ENCODE measurements at places on chromosomes 4 and X. TPM values are rescaled to one million over a fixed set of nuclear protein-coding genes. Genes with fewer than 3 reads are reported as not detected.

DNA sequence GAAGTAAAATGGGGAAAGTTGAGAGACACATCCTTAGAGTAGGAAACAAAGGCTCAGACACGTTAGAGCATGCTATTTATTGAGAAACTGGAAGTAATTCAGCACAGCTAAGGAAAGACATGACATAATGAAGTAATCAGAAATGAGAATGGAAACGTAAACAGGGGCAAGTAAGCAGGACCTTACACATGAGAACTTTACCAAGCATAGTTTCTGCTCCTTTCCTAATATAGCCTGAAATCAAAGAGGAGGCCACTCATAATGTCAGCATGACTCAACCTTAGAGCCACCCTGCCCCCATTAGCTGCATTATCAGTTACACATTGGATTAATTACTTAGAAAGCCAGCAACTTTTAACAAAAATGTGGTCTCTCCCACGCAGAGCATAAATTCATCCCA, 558.3 kb upstream of the GRIA3 start:
- no peak for DNase-seq

GRCh38 chr4:5218376-5219069, 167.2 kb downstream of the STK32B start:
- DNase-seq: no peak

The PHKA2 gene
- 7.4 TPM for total RNA-seq

GRCh38 chrX:153333266-153333665, 687 bp upstream of the ZNF275 start:
- DNase-seq: no peak

DNA sequence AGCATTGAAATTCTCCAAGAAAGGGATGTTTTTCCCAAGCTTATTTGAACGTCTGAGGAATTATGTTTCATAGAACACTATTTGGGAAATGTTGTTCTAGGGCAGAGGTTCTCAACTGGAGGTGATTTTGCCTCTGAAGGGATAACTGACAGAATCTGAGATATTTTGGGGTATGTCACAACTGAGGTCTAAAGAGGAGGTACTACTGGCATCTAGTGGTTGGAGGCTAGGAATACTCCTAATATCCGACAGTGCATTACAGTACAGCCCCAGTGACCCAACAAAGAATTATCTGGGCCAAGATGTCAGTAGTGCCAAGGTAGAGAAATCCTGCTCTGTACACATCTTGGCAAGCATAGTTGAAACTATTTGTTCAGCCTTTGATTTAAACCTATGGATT, 6.4 kb downstream of the HSPA4L start:
- DNase-seq: no peak

DNA sequence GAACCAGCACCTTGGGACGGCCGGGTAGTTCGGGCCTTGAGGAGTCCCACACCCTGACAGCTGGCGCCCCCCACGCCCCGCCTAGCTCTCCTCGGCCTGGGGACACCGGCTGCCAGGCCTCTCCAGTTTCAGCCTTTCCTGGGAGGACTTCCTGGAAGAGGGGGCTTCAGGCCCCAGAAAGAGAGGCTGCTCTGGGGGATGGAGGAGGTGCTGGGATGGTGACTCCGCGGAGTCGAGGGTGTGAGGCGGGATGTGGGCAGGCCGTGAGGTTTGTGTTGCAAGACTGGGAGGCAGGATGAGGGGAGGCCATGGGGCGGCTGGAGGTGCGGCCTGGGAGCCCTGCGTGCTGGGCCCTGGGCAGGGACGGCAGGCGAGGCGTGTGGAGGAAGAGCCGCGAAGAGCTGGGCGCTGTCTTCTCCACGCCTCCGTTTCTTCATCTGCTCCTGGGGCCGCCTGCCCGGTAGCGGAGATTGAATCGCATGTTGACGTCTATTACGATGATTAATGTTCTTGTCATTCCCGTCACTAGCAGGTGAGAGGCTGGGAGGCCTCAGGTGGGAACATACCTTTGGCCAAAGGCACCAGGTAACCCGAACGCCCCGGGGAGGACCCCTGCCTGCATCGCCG, 918 bp upstream of the FGFRL1 start:
- DNase-seq: no peak

GRCh38 chr4:153497091-153497531, 31.0 kb downstream of the TMEM131L start:
- DNase-seq: peak; percentile 76

The TCEAL9 gene
- 44.4 TPM for total RNA-seq

GRCh38 chr4:70405765-70406164, 8.0 kb downstream of the OPRPN start:
- DNase-seq: no peak

The NALF2 gene
- total RNA-seq: 0.13 TPM

GRCh38 chr4:106850691-106851090, 185.4 kb downstream of the DKK2 start:
- no peak for DNase-seq

GRCh38 chrX:31266203-31267076, 194.6 kb upstream of the FTHL17 start:
- peak; percentile 5 for DNase-seq

DNA sequence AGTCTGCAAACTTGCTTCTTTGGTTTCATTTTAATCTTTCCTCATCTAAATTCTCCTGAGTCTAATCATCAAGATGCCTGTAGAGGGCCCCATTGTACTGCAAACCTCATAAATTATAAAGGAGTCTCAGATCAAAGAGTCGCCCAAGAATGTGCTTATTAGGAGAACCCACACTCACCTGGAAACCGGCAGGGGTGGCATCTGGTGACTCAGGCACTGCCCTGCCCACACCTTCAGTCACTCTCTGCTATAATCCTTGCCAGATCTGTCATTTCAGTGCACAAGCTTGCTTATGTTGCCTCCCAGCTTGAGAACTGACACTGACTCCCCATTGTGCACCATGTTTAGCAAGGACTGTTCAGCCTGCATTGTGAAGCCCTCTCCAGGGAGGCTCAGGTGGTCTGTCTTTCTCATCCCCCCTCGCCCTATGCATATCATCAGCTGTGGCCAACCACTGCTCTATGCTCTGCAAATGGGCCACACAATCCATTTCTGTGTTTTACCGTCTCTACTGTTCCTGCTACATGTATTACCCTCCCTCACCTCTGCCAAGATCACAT, 12.4 kb downstream of the EPGN start:
- DNase-seq: peak; percentile 65

The BEND2 gene
- total RNA-seq: not detected

GRCh38 chr4:122632396-122633143, 11.7 kb upstream of the IL21 start:
- no peak for DNase-seq
